T-cell (primary cell): ENCODE measurements at places on chromosomes 4 and X. TPM values are rescaled to one million over a fixed set of nuclear protein-coding genes. Genes with fewer than 3 reads are reported as not detected.

DNA sequence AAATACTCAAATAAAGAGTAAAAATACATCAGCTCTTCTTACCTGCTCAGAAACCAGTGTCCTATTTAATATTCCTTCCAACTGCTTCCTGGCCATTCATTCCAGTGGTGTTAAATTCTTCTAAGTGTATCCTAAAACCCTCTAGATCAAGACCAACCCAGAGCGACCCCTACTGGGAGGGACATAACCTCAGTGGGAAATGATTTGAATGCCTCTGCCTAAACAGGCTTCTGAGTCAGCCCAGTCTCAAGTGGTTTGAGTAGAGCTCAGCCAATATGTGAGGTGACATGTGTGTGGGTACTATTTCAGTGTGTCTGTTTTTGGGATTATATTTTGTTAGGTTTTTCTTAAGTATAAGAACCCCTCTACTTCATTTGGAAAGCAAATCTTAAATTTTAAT, 133.6 kb upstream of the ARHGEF9 start:
- H3K27ac ChIP-seq, result no peak overlapping the region
- H3K36me3 ChIP-seq, result no peaks in the 10 kb centered on the region
- H3K4me1 ChIP-seq, result no peaks in the 10 kb centered on the region
- DNase-seq, result no peak
- H3K27me3 ChIP-seq, result no peaks in the 10 kb centered on the region

DNA sequence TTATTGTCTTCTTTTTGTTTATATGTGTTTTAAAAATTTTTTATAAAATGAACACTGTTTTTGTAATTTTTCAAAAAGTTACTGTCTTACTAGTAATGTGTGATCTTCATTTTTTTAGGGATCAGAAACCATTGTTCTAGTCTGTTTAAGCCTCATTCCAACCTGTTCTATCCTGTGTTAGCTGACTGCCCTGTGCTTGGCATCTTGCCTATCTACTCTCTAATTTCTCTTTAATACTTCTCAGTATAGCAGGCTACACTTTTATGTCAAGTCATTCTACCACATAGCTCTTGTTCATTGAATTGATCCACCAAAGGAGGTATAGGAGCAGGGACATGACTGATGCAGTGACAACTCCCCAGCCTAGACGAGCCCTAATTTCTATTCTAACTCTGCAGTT, 70.2 kb upstream of the PLS3 start:
- H3K36me3 ChIP-seq, result no peaks in the 10 kb centered on the region
- H3K27ac ChIP-seq, result no peak overlapping the region
- no peaks in the 10 kb centered on the region for H3K27me3 ChIP-seq
- H3K4me3 ChIP-seq, result no peak overlapping the region

GRCh38 chrX:13607996-13608365, 38.6 kb downstream of the EGFL6 start:
- H3K4me3 ChIP-seq, result no peak overlapping the region
- no peaks in the 10 kb centered on the region for H3K4me1 ChIP-seq
- H3K27ac ChIP-seq, result no peak overlapping the region
- no peaks in the 10 kb centered on the region for H3K27me3 ChIP-seq
- DNase-seq, result no peak
- no peaks in the 10 kb centered on the region for H3K36me3 ChIP-seq

DNA sequence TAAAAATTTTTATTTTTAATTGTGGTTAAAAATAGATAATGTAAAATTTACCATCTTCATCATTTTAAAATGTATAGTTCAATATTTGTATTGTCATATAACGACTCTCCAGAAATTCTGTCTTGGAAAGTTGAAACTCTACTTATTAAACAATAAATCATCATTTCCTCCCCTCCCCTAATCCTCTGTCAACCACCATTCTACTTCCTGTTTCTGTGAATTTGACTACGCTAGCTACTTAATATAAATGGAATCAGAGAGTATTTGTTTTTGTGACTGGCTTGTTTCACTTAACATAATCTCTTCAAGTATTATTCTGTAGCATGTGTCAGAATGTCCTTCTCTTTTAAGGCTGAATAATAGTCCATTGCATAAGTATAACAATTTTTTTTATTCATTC, 729.0 kb upstream of the AADAT start:
- H3K4me3 ChIP-seq, result no peak overlapping the region
- no peak for DNase-seq
- no peaks in the 10 kb centered on the region for H3K36me3 ChIP-seq
- H3K4me1 ChIP-seq, result no peaks in the 10 kb centered on the region
- no peak overlapping the region for H3K27ac ChIP-seq
- no peaks in the 10 kb centered on the region for H3K27me3 ChIP-seq

DNA sequence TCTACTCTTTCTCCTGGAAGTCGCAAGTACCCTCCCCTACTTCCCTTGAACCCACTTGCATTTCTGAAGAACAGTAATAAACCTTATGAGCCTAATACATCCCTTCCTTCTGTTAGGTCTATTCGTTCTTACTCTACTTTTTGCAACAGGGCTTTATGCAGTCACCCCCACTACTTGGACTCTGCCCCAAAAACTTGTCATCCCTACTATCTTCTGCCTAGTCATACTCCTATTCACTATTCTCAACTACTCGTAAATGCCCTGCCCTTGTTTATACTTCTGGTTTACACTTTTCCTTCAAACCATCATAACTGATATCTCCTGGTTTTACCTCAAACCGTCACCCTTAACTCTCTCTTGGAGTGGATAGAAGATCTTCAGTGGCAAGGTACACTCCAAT, 55.2 kb upstream of the SLIT2 start:
- H3K4me3 ChIP-seq, result no peak overlapping the region
- no peaks in the 10 kb centered on the region for H3K27me3 ChIP-seq
- no peaks in the 10 kb centered on the region for H3K4me1 ChIP-seq
- no peaks in the 10 kb centered on the region for H3K36me3 ChIP-seq
- H3K27ac ChIP-seq, result no peak overlapping the region
- no peak for DNase-seq

DNA sequence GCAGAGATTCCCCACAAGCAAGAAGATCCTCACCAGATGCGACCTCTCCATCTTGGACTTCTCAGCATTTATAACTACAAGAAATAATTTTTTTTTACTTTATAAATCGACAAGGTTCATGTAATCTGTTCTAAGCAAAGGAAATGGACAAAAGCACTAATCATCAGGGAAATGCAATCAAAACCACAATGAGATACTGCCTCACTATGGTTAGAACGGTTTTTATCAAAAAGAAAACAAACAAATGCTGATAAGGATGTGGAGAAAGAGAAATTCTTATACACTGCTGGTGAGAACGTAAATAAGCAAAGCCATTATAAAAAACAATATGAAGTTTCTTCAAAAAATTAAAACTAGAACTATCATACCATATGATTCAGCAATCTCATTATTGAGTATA, 1382.6 kb downstream of the ARAP2 start:
- no peak for DNase-seq
- H3K4me3 ChIP-seq, result no peak overlapping the region
- H3K27me3 ChIP-seq, result no peaks in the 10 kb centered on the region
- H3K4me1 ChIP-seq, result no peaks in the 10 kb centered on the region

DNA sequence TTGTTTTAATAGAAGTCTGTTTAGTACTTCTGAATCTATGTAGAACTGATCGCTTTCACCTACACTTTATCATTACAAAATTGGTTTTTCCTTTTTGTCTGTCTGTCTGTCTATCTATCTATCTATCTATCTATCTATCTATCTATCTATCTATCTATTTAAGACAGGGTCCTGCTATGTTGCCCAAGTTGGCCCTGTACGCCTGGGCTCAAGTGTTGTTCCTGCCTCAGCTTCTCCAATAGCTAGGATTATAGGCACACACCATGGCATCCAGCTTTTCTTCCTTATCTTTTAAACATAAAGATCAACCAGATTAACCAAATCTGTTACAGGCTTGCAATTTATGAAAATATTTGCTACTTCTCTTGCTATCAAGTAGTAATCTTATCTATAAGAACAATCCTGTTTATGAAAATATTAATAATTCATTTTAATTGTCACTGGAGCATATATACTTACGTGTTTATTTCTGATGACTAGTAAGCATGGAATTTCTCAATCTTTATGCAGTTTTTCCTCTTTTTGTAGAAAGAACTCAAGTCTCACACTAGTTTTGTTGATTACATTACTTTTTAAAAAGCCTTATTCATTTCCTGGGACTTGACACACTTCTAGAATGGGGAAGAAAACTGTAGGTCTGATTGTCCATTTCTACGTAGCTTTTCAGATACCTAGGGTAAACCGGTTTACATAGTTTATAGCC, 24.5 kb downstream of the KIAA0232 start:
- no peaks in the 10 kb centered on the region for H3K36me3 ChIP-seq
- no peak overlapping the region for H3K4me3 ChIP-seq
- H3K27ac ChIP-seq, result no peak overlapping the region

DNA sequence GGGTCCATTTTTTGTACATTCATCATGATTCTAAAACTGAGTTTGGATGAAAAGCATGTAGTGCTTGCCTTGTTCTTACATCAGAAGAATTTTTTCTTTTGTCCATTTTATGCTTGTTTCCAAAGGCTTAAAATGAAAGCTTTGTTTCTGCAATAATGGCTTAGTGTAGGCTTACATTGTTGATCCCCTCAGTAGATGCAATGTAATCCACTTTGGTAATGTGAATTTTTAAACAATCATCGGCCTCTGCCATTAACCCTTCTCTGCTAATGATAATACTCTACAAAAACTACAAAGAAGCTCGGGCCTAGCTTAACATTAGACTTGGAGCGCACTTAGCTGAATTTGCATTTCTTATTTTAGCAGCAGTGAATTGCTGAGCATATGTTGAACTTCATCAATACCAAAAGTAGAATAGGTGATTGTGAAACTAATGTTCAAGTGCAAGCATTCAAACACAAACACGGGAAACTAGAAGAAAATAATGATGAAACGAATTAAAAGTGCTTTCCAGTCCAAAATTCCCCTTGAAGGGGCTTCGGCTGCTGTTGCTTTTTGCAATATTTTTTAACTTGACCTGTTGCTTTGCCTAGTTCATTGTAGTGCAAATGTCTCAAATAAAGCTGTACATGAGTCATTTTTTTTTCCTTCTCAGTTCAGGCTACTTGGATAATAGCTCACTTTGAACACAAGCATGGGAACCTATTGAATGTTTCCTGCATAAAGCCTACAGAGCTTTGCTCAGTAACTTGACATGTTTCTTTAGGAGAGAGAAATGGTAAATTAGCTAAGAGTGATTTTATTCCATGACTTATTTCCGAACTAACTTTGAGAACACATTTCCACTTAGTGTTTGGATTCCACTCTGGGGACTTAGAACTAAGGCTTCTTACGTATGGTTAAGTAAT, 66.5 kb downstream of the SLIT2 start:
- H3K36me3 ChIP-seq, result no peaks in the 10 kb centered on the region
- H3K27me3 ChIP-seq, result peaks cover under 1% of the 10 kb centered on the region
- H3K27ac ChIP-seq, result no peak overlapping the region
- no peak overlapping the region for H3K4me3 ChIP-seq

- H3K27ac ChIP-seq, result no peak overlapping the region
- DNase-seq, result no peak
- H3K27me3 ChIP-seq, result no peaks in the 10 kb centered on the region
- H3K4me1 ChIP-seq, result no peaks in the 10 kb centered on the region
These were observed 67.9 kb upstream of the STK26 start for GRCh38 chrX:131955099-131955777.

GRCh38 chr4:96102541-96103026, 262.7 kb downstream of the PDHA2 start:
- H3K36me3 ChIP-seq, result no peaks in the 10 kb centered on the region
- H3K27ac ChIP-seq, result no peak overlapping the region
- no peak for DNase-seq
- no peaks in the 10 kb centered on the region for H3K27me3 ChIP-seq

- no peaks in the 10 kb centered on the region for H3K36me3 ChIP-seq
- DNase-seq, result no peak
- no peak overlapping the region for H3K27ac ChIP-seq
- no peak overlapping the region for H3K4me3 ChIP-seq
- no peaks in the 10 kb centered on the region for H3K4me1 ChIP-seq
These were observed 44.1 kb upstream of the CLDN24 start for GRCh38 chr4:183366206-183366835.

DNA sequence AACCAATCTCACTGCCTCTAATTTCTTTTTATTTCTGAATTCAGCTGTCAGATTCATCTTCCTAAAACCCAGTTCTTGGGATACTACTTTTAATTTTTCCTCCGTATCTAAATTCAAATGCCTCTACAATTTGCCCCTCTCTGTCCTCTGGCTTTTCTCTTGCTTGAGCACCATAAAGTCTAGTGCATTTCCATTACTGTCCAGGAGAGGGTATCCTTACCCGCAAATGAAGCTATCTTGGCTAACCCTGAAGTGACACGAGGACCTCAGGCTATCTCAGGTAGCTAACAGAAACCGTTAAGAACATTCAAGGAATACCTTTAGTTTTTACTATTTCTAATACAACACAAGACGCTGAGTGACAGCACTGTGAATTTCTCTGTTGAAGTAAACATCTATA, 49.4 kb upstream of the PRR32 start:
- H3K4me1 ChIP-seq, result no peaks in the 10 kb centered on the region
- no peak overlapping the region for H3K4me3 ChIP-seq
- no peak for DNase-seq

- H3K27me3 ChIP-seq, result no peaks in the 10 kb centered on the region
- H3K4me1 ChIP-seq, result no peaks in the 10 kb centered on the region
- H3K4me3 ChIP-seq, result no peak overlapping the region
- no peak for DNase-seq
These were observed 64.7 kb upstream of the PTPN13 start for GRCh38 chr4:86529436-86529835.

DNA sequence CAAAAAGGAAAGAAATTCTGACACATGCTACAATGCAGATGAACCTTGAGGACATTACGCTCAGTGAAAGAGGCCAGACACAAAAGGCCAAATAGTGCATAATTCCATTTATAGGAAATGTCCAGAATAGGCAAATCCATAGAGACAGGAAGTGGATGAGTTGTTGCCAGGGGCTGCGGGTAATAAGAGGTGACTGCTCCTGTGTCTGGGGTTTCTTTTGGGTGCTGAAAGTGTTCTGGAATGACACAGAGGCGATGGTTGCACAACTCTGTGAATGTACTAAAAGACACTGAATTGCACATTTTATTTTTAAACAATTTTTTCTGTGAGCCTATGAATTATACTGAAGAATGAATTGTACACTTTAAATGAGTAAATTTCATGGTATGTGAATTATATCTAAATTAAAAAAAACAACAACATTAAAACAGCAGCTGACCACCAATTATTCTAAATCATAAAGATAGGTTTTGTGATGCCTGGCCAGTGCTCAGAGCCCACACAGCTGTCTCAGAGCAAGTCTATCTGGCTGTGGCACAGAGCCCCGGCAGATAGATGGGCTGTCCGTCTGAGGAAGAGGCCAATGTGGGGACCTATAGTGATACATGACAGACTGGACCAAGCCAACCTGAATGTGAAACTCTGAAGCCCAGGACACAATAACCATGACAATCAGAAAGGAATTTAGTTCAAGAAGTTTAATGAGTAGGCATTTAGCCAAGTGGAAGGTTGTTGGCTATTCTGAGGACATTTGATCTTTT, 23.5 kb upstream of the IRAK1 start:
- peaks cover 11% of the 10 kb centered on the region for H3K4me1 ChIP-seq
- H3K36me3 ChIP-seq, result peaks cover 36% of the 10 kb centered on the region
- no peak for DNase-seq
- no peak overlapping the region for H3K27ac ChIP-seq

The AMBN gene
- total RNA-seq, result not detected

The ATP1B4 gene
- total RNA-seq, result not detected

The DKK2 gene
- not detected for total RNA-seq

The ZFP92 gene
- 1.4 TPM for total RNA-seq

The XG gene
- 0.13 TPM for total RNA-seq

The RAB41 gene
- total RNA-seq, result not detected

The ABLIM2 gene
- total RNA-seq, result 5.1 TPM

The SPON2 gene
- 13.6 TPM for total RNA-seq

The MTNR1A gene
- total RNA-seq, result not detected

The ACOX3 gene
- 20.7 TPM for total RNA-seq

The KDM6A gene
- total RNA-seq, result 97.3 TPM

The TMEM131L gene
- total RNA-seq, result 93.4 TPM

The FSTL5 gene
- not detected for total RNA-seq

The UGT2A1 gene
- total RNA-seq, result not detected

The IL1RAPL1 gene
- total RNA-seq, result not detected

The SNX25 gene
- 16.8 TPM for total RNA-seq
